ENCODE measurements at places on chromosomes 5 and 9. TPM values are rescaled to one million over a fixed set of nuclear protein-coding genes. Genes with fewer than 3 reads are reported as not detected.

Gene HMMR
- 0.15 TPM for total RNA-seq

DNA sequence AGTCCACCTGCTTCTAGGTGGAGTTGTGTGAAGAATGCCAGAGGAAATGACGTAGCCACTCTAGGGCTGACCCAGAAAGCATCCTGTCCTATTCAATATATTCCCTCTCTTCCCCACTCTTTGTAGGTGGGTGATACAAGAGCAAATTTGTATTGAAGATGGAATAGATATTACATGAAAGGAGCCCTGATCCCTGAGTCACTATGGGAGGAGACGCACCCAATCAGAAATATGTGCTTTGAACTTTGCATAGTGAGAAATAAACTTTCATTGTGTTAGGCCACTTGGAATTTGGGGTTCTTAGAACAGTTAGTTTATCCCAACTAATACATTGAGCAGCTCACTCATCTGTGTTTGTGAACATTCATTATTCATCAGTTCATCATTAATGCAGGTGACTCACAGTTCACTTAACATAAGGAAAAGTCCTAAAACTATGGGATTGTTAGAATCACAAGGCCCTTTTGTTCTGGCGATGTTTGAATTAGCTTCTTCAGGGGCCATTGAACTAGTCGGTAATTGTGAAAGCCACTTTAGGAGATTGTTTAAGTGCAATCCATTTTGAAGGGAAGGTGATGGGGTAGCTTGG is 26.9 kb upstream of the NTRK2 start:
- H3K4me3 ChIP-seq: no peak overlapping the region
- no peaks in the 10 kb centered on the region for H3K27me3 ChIP-seq
- H3K4me1 ChIP-seq: no peaks in the 10 kb centered on the region
- H3K36me3 ChIP-seq: no peaks in the 10 kb centered on the region
- no peak for DNase-seq

GRCh38 chr5:59055745-59056448 is 473.0 kb downstream of the RAB3C start:
- no peak overlapping the region for H3K27ac ChIP-seq
- H3K36me3 ChIP-seq: no peaks in the 10 kb centered on the region

- no peak overlapping the region for H3K27ac ChIP-seq
- H3K27me3 ChIP-seq: no peaks in the 10 kb centered on the region
- H3K36me3 ChIP-seq: no peaks in the 10 kb centered on the region
- H3K4me1 ChIP-seq: peaks cover 3% of the 10 kb centered on the region
Measured at GRCh38 chr5:129500101-129500500, 40.0 kb downstream of the ADAMTS19 start.

Gene C5orf63
- 3.5 TPM for total RNA-seq

Gene RFESD
- total RNA-seq: 0.89 TPM

Measured in gastrocnemius medialis (tissue), 4 donors.